ENCODE measurements at places on chromosomes 1 and 21.

- no peak for DNase-seq
Measured at GRCh38 chr1:159982280-159982679, 28.2 kb upstream of the SLAMF9 start.

GRCh38 chr1:145846201-145846612 is 777 bp downstream of the NUDT17 start:
- DNase-seq: no peak

GRCh38 chr1:31771891-31772668 is 7.9 kb upstream of the ADGRB2 start:
- DNase-seq: no peak

GRCh38 chr1:10726355-10726754 is 70.1 kb downstream of the CASZ1 start:
- no peak for DNase-seq

DNA sequence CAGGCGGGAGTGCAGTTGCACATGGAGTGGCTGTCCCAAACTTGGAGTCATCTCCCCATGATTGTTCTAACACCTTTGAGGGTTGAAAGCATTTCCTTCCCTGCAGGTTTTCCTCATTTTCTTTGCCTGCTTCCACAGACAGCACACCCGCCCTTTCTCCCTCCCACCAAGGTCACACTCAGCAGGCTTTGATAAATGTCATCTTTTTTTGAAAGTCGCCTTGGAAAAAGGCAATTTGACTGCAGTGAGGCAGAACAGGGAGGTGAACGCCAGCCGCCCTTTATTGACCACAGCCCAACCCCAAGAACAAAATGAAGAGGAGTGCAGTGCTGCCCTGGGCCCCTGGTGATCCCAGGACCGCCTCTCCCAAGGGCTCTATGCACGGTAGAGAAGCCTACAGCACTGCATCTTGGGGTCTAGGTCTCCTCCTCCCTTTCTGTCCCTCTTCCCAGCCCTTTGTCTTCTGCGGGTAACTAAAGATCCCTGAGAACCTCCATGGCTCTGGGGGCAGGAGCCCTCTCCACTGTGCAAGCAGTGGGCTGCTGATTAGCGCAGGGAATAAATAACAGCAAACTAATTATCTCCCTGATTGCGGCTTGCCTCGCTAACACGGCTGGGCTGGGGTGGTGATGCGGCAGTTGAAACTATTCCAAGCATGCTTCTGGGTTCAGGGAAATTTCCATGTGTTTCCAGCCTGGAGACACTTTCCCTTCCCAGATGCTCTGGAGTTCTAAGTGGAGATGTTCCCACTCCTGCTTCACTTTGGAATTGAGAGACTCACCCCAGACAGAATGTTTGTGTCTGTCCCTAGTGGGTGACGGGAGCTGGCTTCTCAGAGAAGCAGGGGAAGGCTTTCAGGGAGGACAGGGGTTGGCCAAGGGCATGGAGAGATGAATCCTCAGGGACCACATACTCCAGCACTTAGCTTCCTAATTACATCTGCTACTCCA is 11.8 kb upstream of the AMIGO1 start:
- DNase-seq: no peak

DNA sequence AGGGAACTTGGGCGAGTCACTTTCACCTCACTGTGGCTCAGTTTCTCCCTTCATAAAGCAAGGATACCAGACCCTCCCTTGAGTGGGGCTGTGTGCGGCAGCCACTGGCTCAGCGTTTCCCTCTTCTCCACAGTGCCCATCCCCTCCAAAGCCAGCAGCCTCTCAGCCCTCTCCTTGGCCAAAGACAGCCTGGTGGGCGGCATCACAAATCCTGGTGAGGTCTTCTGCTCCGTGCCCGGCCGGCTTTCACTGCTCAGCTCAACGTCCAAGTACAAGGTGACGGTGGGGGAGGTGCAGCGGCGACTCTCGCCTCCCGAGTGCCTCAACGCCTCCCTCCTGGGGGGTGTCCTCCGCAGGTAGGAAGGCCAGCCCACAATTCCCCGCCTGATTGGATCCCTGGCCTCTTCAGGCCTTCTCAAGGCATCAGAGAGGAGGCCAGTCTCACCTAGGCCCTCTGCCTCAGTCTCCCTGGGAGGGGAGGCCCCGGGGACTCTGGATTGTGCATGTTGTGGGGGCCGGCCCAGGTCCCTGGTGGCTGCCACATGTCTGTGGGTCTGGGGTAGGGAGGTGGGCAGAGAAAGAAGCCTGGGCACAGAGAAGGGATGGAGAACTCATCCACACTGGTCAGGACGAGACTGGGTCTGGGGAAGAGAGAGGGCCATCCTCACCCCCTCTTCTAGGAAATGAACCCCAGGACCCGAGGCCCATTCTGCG is 15.2 kb downstream of the TFAP2E start:
- DNase-seq: no peak

DNA sequence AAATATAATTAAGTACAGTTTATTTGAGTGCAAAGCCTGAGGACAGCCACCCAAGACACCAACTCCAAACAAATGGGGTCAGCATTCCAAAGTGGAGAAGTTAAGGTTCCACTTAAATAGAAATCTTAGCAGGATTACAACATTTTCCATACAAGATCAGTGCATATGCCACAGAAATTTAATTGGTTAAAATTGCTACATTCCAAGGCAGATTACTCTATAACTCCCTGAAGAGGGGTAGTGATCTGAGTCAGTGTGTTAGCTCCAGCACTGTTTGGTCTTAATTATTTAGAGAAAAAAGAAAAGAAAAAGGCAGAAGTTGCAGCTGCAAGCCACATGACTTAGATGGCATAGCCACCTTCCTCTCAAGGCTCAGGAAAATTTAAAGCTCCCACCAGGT is 297.5 kb downstream of the HHIPL2 start:
- no peak for DNase-seq

- DNase-seq: no peak
Measured at GRCh38 chr21:44394733-44395132, 41.3 kb downstream of the TRPM2 start.

- DNase-seq: peak; percentile 34
Measured at GRCh38 chr21:44792702-44793591, 8.7 kb downstream of the UBE2G2 start.

DNA sequence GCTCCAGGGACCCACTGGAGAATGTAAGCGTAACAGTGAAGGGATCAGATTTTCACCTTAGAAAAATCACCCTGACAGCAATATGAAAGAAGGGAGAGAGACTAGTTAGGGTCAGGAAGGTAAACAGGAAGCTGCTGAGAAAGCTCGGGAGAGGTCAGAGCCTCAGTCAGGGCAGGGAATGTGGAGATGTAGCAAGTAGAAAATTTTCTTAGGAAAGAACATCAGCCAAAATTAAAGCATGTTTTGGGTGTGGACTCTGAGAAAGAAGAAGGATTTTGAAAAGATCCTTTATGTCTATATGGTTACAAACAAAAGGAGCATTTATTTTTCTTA is 16.7 kb upstream of the ERICH3 start:
- DNase-seq: no peak

DNA sequence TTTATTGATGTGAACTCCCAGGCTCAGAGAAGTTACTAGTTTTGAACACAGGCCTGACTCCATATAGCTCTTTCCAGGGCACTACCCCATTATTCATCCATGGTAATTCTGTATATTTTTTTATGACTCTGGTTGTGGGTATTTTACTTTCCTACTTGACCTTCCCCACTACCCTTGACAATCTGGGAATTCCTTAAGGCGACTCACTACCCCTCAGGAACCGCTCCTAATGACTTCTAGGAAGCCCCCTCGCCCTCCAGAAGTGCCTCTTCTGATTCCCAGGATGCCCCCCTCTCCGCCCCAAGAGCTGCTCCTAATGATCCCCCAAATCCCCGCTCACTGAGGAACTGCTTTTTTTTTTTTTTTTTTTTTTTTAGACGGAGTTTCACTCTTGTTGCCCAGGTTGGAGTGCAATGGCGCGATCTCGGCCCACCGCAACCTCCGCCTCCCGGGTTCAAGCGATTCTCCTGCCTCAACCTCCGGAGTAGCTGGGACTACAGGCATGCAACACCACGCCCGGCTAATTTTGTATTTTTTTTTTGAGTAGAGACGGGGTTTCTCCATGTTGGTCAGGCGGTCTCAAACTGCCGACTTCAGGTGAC is 972 bp upstream of the KDM4A start:
- DNase-seq: no peak

DNA sequence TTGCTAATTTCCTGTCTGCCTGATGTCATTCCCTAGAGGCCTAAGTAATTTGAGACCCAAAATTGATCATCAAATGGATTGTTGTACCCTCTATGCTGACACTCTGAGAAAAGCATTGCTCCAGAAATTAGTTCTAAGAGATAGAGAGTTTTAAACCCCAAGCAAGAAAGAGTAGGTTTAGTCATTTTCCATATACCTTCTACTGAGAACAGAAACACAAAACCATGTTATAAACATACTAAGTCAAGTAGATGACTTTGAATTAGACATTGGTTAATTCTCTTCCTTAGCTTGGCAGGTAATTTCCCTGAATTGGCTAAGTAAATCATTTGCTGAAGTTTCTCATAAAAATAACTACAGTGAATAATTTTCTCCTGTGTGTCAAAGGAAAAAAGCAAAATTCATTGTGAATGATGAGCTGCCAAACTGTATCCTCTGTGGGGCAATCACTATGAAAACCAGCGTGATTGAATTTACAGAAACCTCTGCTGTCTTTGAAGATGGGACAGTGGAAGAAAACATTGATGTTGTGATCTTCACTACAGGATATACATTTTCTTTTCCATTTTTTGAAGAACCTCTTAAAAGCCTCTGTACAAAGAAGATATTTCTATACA is 20.1 kb downstream of the FMO4 start:
- no peak for DNase-seq

DNA sequence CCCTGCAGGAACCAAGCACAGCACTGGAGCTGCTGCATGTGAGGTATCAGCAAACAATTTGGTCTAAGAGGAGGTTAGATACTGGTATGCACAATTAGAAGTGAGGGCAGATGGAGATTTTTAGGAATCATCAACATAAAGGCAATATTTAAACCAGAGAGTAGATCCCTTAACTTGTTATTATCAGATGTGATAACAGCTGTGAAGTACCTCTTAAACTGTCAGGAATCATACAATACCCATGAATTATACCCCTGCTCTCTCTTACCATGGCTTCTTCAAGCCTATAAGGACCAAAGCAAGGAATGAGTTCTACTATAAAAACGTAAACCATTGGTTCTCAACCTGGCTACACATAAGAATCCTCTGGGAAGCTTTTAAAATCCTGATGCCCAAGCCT is 3.9 kb downstream of the BCAR3 start:
- DNase-seq: no peak

- DNase-seq: no peak
Measured at GRCh38 chr21:34974162-34974981, 74.7 kb downstream of the RUNX1 start.

GRCh38 chr21:25925936-25926335 is 191.2 kb downstream of the GABPA start:
- DNase-seq: no peak

DNA sequence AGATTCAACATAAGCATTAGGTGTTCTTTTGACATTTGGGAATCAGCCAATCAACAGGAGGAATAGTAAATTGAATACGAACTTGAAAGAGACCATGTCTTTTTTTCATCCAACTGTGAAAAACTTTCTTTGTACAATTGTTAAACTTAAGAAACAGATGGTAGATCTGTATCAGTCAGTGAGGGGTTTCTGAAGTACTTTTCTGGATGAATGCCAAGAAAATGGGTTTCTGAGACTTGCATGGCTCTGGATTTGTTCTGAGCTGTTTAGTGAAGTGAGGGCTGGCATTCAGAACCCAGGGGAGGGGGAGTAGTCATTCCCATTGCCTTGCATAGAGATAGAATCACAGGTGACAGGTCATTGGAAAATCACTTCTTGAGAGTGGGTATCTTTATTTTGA is 37.4 kb downstream of the PTPRC start:
- DNase-seq: no peak

GRCh38 chr1:94422115-94422820 is 4.1 kb downstream of the ABCD3 start:
- no peak for DNase-seq

DNA sequence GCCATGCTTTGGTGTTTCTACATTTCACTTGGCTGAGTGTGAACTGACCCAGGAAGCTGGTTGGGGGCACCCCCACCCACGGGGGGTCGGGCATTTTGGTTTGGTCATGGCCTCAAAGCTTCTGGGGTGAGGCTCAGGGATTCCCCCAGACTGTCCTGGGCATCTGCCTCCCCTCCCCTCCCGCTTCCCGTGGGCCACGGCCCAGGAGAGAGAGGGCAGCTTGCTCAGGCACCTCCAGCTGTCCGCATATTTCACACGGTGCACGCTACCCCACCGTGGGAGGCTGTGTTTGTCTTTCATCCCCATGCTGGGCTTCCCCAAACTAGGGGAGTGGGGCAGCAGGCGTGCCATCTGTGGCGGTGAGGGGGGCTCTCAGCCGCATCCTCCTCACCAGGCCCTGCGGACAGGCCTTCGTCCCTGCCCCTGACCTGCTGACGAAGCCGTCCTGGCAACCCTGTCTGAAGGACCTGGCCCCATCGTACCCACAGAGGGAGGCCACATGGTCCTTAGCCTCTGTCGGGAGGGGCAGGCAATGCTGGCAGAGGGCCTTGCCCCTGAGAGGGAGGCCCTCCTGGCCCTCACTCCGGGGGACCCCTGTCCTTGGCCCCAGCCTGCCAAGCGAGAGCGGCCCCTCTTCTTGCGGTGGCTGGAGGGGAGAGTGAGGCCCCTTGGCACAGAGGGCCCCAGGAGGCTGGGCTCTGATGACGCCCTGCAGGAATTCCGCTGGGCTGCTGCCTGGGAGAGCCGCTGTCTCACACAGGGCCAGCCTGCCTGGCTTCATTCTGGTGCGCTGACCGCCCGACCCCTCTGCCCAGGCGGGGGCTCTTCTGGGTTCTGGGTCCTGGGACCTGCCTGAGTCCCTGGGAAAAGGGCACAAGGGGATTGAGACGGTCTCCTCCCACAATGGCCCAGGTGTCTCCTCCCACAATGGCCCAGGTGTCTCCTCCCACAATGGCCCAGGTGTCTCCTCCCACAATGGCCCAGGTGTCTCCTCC is 22.1 kb downstream of the TP73 start:
- no peak for DNase-seq
